ENCODE measurements at places on chromosomes 5 and 9. TPM values are rescaled to one million over a fixed set of nuclear protein-coding genes. Genes with fewer than 3 reads are reported as not detected.

LHX3 gene
- total RNA-seq: not detected

NR5A1 gene
- not detected for total RNA-seq

SEMA4D gene
- 1.3 TPM for total RNA-seq

FBXO38 gene
- total RNA-seq: 33.5 TPM

CARD9 gene
- total RNA-seq: under 0.01 TPM

HRCT1 gene
- 2.0 TPM for total RNA-seq

SPINK5 gene
- total RNA-seq: 0.25 TPM

EGFLAM gene
- 1.1 TPM for total RNA-seq

PCDHGB3 gene
- 0.67 TPM for total RNA-seq

ROR2 gene
- not detected for total RNA-seq

TRPM6 gene
- 0.49 TPM for total RNA-seq

RETREG1 gene
- not detected for total RNA-seq

FOXD4L4 gene
- total RNA-seq: not detected

NIPAL4 gene
- not detected for total RNA-seq

SLC4A9 gene
- not detected for total RNA-seq

ITGA2 gene
- 33.3 TPM for total RNA-seq

TAF11L5 gene
- total RNA-seq: not detected

CTNND2 gene
- total RNA-seq: not detected

ADAMTSL1 gene
- total RNA-seq: 45.4 TPM

FOXD4 gene
- not detected for total RNA-seq

STPG3 gene
- not detected for total RNA-seq

PLPP7 gene
- total RNA-seq: 5.6 TPM

PCDHA11 gene
- total RNA-seq: under 0.01 TPM

WDR31 gene
- total RNA-seq: 0.80 TPM

MSMP gene
- 1.0 TPM for total RNA-seq

TAF11L10 gene
- not detected for total RNA-seq

DDX46 gene
- total RNA-seq: 21.4 TPM

PLEKHG4B gene
- 0.05 TPM for total RNA-seq

PTPDC1 gene
- 5.1 TPM for total RNA-seq

PRRX2 gene
- total RNA-seq: 0.20 TPM

TRAF2 gene
- total RNA-seq: 17.3 TPM

ANKRD34B gene
- total RNA-seq: not detected

DDX31 gene
- 9.9 TPM for total RNA-seq

FGFR4 gene
- total RNA-seq: 1.7 TPM

OLFM1 gene
- total RNA-seq: 4.7 TPM

PCDHGB6 gene
- total RNA-seq: 0.73 TPM

CNTLN gene
- total RNA-seq: 5.9 TPM

HSDL2 gene
- 15.4 TPM for total RNA-seq

TBC1D2 gene
- total RNA-seq: 14.1 TPM

AK8 gene
- 0.15 TPM for total RNA-seq

ADGRD2 gene
- not detected for total RNA-seq

GGTA1 gene
- total RNA-seq: 0.13 TPM

SAPCD2 gene
- 28.1 TPM for total RNA-seq

FOXD4L6 gene
- not detected for total RNA-seq

ST8SIA4 gene
- total RNA-seq: 2.6 TPM

Measured in mammary microvascular endothelial cell (primary cell).